Activated effector memory CD4-positive, alpha-beta T cell treated with anti-CD3 and anti-CD28 coated beads, Interleukin-2, amount 50 U/mL, for 16 hours (primary cell): ENCODE measurements at places on chromosomes 13 and 19.

DNA sequence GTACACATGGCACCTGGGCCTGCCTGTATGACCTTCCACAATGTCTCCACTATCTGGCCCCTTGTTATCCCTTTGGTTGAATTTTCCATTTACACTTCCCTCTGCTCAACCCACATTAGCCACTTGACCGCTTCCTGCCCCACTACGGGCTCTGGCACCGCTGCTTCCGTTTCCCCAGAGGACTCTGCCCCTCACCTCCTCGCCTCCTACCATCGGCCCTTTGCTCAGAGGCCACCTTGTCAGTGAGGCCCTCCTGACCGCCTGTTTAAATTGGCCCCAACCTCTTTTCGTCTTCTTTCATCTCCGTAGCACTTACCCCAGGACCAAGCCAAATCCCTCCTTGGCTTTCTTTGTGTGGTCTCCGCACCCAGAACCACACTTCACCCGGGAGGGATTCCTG is 47.4 kb downstream of the SOX1 start:
- DNase-seq = no peak

GRCh38 chr13:48476215-48476614 is 56.7 kb downstream of the RCBTB2 start:
- no peak for DNase-seq

GRCh38 chr19:16894080-16894479 is 5.3 kb downstream of the F2RL3 start:
- no peak for DNase-seq

- DNase-seq = no peak
Observed at GRCh38 chr19:38898788-38899446, 501 bp downstream of the SIRT2 start.

- no peak for DNase-seq
Observed at GRCh38 chr13:44153496-44153895, 220.1 kb upstream of the SERP2 start.
